ENCODE measurements at places on chromosomes 3 and 15.

- peak; percentile 9 for DNase-seq
These were observed 400 bp downstream of the RAB43 start for GRCh38 chr3:129121016-129121791.

GRCh38 chr3:69104586-69104985, 17.8 kb downstream of the LMOD3 start:
- no peak for DNase-seq

GRCh38 chr15:67820122-67820991, 5.0 kb upstream of the SKOR1 start:
- DNase-seq, result no peak

GRCh38 chr3:31106204-31106603, 211.7 kb upstream of the GADL1 start:
- DNase-seq, result no peak

GRCh38 chr3:57864853-57865252, 108.7 kb downstream of the SLMAP start:
- DNase-seq, result no peak

DNA sequence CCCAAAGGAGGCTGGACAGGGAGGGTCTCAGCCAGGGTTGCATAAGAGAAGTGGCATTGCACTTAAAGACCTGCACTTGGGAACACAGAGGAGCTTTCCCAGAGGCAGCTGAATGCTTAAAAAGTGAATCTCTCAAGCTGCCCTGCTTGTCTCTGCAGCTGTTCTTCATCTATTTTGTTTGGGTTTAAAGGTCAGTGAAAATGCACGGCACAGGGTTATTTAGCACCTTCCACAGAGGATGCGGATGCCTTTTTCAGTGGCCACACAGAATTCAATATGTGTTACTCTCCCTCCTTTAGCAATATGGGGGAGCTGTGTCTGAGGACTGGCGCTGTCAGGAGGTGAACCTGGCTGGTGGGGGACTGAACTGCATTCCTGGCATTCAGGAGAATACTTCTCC, 22.7 kb upstream of the CTNNB1 start:
- no peak for DNase-seq

DNA sequence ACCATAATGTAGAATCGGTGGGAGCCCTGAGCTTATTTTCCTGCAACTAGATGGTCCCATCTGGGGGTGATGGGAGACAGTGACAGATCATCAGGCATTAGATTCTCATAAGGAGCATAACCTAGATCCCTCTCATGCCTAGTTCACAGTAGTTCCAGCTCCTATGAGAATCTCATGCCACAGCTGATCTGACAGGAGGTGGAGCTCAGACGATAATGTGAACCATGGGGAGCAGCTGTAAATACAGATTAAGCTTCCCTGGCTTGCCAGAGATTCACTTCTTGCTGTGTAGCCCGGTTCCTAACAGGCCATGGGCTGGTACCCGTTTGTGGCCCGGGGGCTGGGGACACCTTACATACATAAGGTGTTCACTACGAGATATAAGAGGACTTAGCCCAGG, 67.5 kb upstream of the LRRFIP2 start:
- DNase-seq, result no peak

- no peak for DNase-seq
These were observed 48.3 kb downstream of the PRTG start for GRCh38 chr15:55694652-55695150.

DNA sequence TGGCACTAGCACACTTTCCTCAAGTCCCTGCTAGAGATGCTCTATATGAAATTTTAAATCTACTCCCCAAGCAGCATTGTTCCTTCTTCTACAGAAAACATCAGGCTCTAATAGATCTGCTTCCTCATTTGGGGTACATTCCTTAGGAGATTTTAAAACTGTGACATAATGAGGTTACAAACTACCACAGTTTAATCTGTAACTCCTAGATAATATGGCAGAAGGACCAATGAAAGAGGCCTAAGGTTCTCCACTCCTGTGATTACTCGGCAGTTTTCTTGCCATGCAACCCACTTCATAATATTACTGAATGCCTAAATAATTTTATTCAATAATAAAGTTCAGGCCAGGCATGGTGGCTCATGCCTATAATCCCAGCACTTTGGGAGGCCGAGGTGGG, 16.1 kb downstream of the ZNF106 start:
- DNase-seq, result no peak

DNA sequence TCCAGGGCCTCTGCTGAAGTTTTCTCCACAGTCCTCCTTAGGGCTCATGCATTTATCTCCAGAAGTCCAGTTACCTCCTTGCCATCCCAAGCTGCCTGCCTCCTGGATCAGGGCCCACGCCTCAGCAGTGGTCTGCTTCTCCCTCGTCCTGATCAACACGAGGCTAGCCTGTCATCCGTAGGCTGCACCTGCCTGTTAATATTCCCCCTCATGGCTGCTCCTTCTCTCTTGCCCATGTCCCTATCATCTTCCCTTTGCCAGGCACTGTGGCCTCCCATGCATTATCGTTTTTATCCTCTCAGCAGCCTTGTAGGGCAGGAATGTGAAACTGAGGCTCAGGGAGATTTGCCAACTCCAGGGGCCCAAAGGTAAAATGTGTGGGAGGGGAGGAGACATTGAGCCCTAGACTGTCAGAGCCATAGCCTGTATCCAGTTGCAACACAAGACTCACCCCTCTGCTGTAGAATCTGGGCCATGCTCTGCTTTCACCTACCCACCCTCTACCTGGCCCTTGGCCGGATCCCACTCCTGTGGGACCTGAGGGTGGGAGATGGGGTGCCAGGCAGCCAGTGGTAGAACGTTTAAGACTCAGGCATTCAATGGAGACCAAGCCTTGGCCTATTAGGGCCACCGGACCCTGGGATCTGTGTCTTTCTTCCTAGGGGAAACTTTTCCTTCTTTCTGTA, 4.6 kb downstream of the GRM2 start:
- DNase-seq, result no peak

GRCh38 chr3:168933614-168934013, 729.9 kb downstream of the MECOM start:
- no peak for DNase-seq

GRCh38 chr15:69060041-69060481, 45.6 kb downstream of the NOX5 start:
- DNase-seq, result no peak

DNA sequence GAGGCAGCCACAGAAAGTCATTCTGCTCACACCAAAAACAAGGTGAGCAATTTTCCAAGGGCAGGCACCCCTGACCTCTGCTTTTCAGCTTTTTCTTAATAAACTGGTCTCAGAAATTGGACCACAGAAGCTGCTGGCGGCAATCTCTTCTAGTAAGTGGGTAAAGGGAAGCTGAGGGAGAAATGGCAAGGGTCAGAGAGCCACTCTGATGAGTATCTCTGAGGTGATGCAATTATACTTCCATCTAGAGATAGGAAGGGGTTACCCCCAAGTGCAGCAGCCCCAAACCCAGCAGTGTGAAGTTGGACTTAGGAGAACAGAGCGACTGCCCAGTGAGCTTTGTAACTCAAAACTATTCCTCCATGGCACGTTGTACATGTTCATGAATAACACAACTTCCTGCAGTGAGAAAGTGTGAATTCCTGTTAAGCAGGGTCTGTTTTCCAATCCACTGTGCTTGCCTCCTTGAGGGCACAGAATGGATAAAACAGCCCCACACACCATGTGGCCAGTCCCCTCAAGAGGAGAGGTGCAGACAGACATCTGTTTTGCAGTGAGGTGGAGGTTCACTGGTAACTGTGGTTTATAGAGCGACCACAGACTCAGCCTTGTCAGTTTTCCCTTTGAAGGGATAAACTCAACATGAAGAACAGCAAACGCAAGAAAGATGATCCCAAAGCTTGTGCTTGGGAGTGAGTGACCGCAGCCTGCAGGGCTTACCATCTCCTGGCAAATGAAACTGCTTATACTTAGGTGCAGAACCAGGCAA, 683.4 kb upstream of the CFAP20DC start:
- DNase-seq, result no peak

GRCh38 chr3:177426878-177427495, 229.7 kb upstream of the TBL1XR1 start:
- no peak for DNase-seq

- DNase-seq, result no peak
These were observed 63.9 kb upstream of the BBX start for GRCh38 chr3:107458871-107459270.

GRCh38 chr3:118269537-118270125, 765.0 kb downstream of the IGSF11 start:
- no peak for DNase-seq

Measured in T-helper 22 cell (primary cell).